ENCODE measurements at places on chromosomes 7 and 10.

DNA sequence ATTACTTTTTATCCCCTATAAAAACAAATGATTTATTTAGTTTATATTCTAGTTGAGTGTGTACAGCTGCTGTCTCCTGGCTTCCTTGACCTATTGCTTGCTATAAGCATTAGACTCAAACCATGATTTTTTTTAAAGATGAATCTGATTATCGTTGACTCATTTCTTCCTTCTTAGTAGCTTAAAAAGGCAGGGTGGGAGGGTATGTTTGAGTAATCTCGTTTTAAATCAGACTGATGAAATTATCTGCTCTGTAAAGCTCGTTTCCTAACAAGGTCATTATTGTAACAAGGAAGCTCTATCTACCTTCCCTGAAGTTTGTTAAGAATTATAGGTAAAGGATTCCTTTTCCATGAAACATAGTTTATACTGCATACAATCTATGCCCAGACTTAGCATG, 276.3 kb upstream of the KCND2 start:
- no peak for DNase-seq

DNA sequence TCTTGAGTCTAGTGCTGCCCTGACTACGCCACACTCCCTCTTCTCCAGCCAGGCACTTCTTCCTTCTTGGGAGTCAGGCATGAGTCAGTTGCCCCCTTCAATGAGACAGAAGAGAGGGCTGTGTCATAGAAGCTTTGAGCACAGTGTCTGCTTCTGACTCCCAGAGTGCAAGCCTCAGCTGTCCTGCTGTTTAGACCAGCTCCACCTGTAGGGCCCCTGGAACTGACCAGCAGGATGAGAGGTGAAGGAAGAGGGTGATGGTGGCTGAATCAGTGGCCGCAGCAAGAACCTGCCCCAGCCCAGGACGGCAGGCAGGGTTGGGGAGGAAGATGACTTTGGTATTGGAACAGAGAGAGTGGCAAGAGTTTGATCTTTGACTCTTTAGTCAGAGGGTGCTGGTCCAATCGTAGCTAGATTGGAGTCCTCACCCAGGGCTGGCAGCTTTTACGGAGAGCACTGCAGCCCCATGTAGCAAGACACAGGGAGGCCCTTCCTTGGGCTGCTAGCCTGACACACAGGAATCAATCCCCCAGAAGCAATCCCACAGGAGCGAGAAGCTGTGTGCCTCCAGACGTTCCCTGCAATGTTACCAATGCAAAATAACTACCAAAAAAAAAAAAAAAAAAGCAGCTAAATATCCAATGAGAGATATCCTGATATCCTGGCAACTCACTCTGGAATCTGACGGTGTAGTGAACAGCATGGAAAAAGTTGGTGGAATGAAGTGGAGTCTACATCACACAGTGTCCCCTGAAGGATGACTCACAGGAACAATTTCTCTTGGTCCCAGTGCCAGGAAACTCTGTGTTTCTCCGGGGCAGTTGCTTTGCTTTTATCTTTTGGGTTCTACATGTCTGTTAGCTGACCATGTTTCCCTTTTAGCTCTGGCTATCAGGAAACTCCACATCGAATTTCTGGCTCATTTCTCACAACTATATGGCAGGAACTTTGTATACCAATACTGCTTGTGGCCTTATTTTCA, 6.9 kb downstream of the C10orf62 start:
- no peak for DNase-seq

GRCh38 chr10:89029181-89029580, 38.6 kb downstream of the FAS start:
- no peak for DNase-seq

- DNase-seq = no peak
Observed at GRCh38 chr7:18667466-18667865, 171.9 kb downstream of the HDAC9 start.

GRCh38 chr7:124930173-124930623, 573 bp upstream of the POT1 start:
- no peak for DNase-seq
